ENCODE measurements at places on chromosomes 6 and 20.

GRCh38 chr20:1964659-1965405, 29.0 kb downstream of the PDYN start:
- DNase-seq = no peak

GRCh38 chr6:4180652-4181255, 45.4 kb upstream of the ECI2 start:
- DNase-seq = no peak

- no peak for DNase-seq
These were observed 208.6 kb downstream of the MOXD1 start for GRCh38 chr6:132192631-132193030.

GRCh38 chr6:113856375-113856624, 845 bp upstream of the MARCKS start:
- no peak for DNase-seq

DNA sequence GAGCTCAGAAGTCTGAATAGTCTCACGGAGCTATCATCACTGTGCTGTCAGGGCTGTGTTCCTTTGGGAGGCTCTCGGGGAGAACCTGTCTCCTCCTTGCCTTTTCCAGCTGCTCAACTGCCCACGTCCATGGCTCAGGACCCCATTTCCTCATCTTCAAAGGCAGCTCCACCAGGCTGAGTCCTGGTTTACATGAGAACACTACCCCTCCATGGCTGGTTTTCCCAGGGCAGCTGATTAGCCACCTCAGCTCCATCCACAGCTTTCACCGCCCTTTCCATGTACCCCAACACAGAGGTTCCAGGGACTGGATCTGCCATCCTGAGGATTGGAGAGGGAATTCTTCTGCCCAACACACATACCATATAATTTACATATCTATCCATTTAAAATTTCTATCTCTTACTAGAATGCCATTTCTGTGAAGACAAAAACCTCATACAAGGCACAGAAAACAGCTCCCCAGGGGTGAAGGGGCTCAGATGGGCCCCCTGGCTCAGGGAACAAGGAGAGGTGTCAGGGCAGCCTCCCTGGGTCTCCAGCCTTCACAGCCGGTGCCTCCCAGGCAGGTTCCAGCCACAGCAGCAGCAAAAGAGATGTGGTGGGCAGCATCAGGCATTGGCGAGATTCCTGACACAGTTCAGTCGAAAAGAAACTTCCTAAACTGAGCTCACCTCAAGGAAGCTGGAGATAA, 2.2 kb upstream of the RAET1E start:
- DNase-seq = no peak

- DNase-seq = no peak
These were observed 119.3 kb downstream of the RNF144B start for GRCh38 chr6:18506382-18507017.

DNA sequence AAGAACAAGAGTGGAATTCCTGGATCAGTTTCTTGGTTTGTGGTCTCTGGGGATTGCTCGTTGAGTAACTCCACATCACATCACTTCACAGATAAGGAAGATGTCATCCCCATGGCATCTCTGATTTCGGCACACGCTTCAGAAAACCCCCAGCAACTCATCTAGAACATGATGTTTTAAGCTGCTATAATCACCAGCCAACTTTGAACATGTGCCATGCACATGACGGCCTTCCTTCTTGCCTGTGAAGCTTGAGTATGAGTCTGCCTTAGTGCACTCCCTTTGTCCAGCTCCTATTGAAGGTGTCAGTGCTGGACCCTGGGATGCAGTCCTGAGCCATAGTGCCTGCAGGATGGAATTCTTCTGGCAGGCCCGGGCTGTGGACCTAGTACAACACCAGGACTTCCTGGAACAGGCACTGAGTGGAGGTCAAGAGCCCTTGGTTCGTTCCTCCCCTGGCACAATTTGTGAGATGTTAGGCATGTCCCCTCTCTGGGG, 231.5 kb upstream of the SUPT3H start:
- no peak for DNase-seq

DNA sequence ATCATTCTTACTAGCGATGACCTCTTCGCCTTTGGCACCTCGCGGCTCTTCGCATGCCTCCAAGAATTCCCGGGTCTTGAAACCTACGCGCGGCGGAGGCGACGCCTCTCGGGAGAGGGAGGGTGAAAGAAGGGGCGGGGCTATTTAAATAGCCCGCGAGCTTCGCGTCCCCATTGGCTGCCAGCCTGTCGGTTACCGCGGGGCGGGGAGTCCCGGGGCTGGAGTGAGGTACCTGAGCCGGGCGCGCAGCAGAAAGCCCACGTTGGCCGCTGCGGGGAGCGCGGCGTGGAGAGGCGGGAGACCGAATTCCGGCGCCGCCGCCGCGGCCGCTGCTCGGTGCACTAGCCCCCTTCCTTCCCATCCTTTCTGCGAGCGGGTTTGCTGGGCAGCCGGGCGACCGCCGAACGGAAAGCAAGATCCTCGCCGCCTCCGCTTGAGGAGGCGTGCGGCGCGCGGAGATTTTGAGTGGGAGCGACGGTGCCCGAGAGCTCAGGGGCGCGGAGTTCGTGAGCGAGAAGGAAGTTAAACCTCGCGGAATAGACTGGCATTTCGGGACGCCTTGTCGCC, at the start of gene BMP6:
Gene BMP6 (plus strand): TSS at position 251 of the 567 bp plus-strand sequence. CDS start 857 bp downstream, outside the sequence.
- DNase-seq = peak; percentile 21

DNA sequence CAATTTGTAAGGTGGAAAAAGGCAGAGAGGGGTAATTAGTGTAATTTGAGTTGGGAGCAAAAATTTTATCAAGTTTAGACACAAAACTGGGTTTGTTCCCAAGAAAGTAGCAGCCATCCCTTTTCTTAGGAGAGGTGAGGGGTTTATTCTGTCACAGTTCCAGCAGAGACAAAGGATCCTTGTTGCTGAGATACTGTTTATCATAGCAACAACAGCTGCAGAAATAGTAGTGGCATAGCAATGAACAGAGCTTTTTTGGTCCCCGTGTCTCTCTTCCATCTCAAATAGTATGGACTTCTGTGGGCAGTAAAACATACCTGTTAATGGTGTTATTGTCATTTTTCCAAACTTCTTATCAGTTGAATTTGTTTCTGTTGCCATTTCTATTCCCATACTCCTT, 23.9 kb downstream of the ZKSCAN8 start:
- DNase-seq = no peak

- no peak for DNase-seq
These were observed 211.2 kb downstream of the PHACTR1 start for GRCh38 chr6:12927746-12928145.

DNA sequence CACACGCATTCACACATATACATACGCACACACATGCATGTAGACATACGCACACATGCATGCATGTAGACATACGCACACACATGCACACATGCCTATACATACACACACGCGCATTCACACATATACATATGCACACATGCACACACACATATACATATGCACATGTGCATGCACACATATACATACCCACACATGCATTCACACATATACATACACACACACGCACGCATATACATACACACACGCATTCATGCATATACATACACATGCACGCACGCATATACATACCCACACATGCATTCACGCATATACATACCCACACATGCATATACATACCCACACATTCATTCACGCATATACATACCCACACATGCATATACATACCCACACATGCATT, 80.5 kb downstream of the WDR27 start:
- DNase-seq = no peak

DNA sequence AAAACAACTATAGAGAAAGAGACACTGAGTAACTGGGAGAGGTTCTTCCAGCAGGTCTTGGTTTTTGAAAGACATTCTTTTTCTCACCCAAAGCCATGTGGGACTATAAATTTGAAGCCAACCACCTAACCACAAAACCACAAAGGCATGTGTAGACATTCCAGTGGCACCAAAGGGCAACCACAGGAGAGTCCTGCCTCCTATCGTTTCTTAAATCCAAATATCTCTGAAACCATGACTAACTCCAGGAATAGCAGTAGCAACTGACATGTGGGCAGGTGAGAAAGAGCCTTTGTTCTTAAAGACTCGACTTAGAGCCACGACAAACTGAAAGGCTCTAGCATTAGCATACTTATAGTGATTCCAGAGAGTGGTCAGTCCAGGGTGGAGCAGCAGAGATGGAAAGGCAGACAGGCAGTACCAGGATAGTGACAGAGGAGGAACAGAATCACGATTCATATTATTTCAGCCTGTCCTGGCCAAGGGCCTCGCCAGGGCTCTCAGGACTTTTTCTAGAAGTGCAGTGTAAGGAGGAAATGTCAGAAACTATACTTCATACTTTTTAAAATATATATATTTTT, 9.4 kb upstream of the COL9A1 start:
- DNase-seq = no peak

DNA sequence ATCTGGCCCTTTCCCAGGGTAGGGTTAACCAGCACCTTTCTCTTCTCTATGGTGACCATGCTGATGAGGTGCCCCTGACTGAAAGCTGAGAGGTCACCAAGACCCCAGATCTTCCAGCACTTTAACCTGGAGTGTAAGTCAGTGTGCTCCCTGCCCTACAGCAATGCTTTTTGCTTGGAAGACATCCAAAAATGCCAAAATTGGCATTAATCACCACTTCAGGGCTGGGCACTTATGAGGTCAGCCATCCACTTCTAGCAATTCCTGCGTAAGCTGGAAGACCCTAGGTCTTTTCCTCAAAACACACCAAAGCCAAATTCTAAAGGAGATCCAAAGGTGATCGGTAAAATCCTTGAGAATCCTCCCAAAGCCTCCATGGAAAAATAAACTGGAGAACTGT, 81.2 kb upstream of the LOC128125822 start:
- no peak for DNase-seq

DNA sequence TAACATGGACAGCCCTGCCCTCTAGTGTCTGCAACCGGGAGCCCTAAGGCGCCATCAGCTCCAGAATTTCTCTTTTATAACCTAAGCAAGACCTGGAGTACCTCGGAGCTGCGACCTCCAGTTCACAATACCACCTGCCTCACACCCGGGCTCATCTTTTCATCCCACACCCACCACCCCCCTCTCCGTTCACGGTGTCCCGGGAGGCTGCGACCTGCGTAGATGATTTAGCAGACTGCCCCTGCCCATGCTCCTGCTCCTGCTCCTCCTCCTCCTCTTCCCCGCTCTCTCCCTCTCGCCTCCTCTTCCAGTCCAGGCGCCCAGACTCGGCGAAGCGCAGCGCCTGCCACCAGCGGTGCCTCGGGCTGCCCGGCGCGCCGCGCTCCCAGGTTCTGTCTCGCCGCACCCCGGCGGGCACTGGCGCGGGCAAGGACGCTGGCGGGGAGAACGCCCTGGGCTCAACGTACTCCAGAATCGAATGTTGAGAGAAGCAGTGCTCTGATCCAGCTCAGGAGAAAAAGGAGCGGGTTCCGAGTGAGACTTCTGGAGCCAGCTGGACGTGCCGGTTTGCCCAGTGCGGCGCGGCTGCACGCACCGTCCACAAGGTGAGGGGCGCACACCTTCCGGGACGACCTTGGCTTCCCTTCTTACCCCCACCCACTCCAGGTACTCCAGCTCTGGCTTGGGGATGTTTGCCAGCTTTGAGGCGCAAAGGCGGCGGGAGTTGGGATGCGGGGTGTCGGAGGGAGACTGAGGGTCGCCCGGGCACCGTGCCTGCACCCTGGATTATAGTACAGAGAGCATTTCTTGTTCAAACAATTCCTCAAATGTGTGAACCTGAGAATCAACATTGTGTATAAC, at the start of gene HTR1E:
Gene HTR1E (plus strand): TSS at position 310 of the 861 bp plus-strand sequence. CDS start 77,807 bp downstream, outside the sequence.
- no peak for DNase-seq

DNA sequence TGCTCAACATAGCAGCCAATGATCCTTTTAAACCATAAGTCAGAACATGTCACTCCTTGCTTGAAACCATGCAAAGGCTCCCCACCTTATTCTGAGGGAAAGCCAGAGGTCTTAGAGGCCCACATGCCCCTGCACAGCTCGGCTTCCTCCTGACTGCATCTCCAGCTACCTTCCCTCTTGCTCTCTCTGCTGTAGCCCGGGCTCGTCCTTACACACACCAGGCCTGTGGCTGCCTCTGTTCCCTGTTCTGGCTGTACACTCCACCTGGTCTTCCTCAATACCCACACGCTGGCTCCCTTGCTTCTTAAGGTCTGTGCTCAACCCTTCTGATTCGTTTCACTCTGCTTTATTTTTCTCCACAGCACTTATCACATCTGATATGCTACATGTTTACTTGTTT, 116.2 kb downstream of the TNFAIP3 start:
- no peak for DNase-seq

- no peak for DNase-seq
These were observed 579.1 kb downstream of the DHX35 start for GRCh38 chr20:39541136-39541803.

DNA sequence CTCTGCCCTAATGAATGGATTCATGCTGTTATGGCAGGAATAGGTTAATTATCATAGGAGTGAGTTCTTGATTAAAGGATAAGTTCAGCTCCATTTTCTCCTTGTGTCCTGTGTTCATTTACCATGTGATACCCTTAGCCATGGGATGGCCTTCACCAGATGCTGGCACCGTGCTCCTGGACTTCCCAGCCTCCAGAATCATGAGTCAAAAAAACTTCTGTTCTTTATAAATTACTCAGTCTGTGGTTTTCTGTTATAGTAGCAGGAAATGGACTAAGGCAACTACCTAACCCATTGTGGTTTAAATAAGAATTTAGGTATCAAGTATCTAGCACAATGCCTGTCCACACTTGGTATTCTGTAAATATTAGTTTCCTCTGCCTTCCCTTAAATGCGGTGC, 223.5 kb downstream of the MEI4 start:
- no peak for DNase-seq

- no peak for DNase-seq
These were observed 59.0 kb downstream of the MDGA1 start for GRCh38 chr6:37638414-37639341.

DNA sequence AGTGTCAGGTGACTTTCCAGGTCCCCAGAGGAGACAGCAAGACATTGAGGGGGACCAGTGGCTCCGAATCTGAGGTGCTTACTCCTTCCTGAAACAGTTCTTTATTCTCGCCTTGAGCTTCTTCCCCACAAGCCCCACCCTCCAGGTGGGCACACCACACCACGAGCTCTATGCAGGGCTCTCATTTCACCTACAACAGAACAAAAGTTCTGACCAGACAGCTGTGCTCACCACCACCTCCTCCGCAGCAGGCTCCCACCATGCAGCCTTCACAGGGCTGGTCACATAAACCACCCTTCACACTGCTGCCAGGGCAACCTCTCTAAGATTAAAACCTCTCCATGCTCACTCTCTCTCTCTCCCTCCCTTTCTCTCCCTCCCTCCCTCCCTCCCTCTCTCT, 384.5 kb upstream of the ARID1B start:
- no peak for DNase-seq

DNA sequence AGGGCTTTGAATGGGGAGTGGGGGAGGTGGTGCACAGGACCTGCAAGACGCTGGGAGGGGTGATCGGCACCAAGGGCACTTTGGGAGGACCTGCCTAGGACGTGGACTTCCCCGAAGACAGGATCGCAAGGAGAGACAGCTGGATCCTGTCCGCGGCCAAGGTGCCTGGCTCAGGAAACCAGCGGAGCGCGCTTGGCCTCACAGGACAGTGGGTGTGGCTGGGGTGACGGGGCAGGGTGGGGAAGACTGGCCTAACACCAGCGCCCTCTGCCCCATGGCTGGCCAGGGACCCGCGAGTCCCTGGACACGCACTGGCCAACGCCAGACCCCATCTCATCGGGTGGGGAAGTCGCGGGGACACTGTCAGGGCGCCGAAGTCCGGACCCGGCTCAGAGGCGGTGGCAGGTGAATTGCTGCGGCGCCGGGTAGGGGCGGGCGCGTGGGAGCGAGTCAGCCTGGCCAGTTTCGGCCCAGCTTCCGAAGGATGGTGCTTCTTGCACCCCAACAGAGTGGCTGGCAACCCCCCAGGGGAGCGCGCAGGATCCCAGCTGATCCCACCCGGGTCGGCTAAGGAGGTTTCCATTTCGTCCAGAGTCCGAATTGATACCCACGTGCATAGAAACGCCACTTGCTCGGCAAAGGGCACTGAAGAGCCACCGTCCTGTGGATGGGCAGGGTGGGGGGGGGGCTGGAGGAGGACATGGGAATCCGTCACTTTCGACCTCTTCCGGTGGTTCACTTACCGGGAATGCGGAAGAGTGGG, 785 bp upstream of the THBD start:
- DNase-seq = no peak

Measured in stimulated activated CD8-positive, alpha-beta memory T cell treated with anti-CD3 and anti-CD28 coated beads, Interleukin-15, amount 100 ng/mL, for 24 hours (primary cell).